Activated T-helper 2 cell treated with anti-CD3 and anti-CD28 coated beads, Interferon-gamma antibody, Interleukin-2, Interleukin-4, amounts not matched to agents 10 μg/mL and 5 μg/mL and 100 μg/mL, durations not matched to agents 14 hours and 24 hours and 36 hours (primary cell): ENCODE measurements at places on chromosomes 1 and 21. TPM values are rescaled to one million over a fixed set of nuclear protein-coding genes. Genes with fewer than 3 reads are reported as not detected.

CHI3L2 gene
- total RNA-seq: 1.3 and 1.8 TPM in 2 replicates

FAM72C gene
- total RNA-seq: 16.9 and 18.7 TPM in 2 replicates

B3GALT2 gene
- total RNA-seq: not detected in 2 replicates

GOLT1A gene
- total RNA-seq: 0.21 TPM in 1 of 2 replicates, not detected in the other

FASLG gene
- 22.5 and 23.7 TPM in 2 replicates for total RNA-seq

MARK1 gene
- not detected in 2 replicates for total RNA-seq

GPA33 gene
- 0.09 TPM in 1 of 2 replicates, not detected in the other for total RNA-seq

ERG gene
- 0.46 and 0.55 TPM in 2 replicates for total RNA-seq

EYA3 gene
- total RNA-seq: 27.5 and 30.9 TPM in 2 replicates

GBP7 gene
- total RNA-seq: not detected in 2 replicates

TEDDM1 gene
- total RNA-seq: not detected in 2 replicates

C1orf115 gene
- total RNA-seq: 0.11 TPM in 1 of 2 replicates, not detected in the other

ACTL8 gene
- total RNA-seq: not detected in 2 replicates

CDC20 gene
- total RNA-seq: 125 and 128 TPM in 2 replicates

PTPRU gene
- total RNA-seq: 0.30 and 0.37 TPM in 2 replicates

PCAT6 gene
- 1.6 TPM in 2 replicates for total RNA-seq

PPT1 gene
- 87.8 and 92.3 TPM in 2 replicates for total RNA-seq

CNIH3 gene
- total RNA-seq: 0.94 and 1.5 TPM in 2 replicates

TSNAX gene
- 43.9 and 44.4 TPM in 2 replicates for total RNA-seq

TMEM9 gene
- 14.9 and 16.9 TPM in 2 replicates for total RNA-seq

MAN1C1 gene
- total RNA-seq: 4.1 and 5.0 TPM in 2 replicates

STIL gene
- 24.8 and 27.6 TPM in 2 replicates for total RNA-seq

SYCP1 gene
- total RNA-seq: not detected in 2 replicates

OR2L5 gene
- not detected in 2 replicates for total RNA-seq

OXCT2 gene
- 5.5 and 5.6 TPM in 2 replicates for total RNA-seq

CYP4A11 gene
- not detected in 2 replicates for total RNA-seq

BARHL2 gene
- total RNA-seq: not detected in 2 replicates

COL16A1 gene
- total RNA-seq: not detected in 2 replicates
